ENCODE measurements at places on chromosomes 13 and 19. TPM values are rescaled to one million over a fixed set of nuclear protein-coding genes. Genes with fewer than 3 reads are reported as not detected.

DNA sequence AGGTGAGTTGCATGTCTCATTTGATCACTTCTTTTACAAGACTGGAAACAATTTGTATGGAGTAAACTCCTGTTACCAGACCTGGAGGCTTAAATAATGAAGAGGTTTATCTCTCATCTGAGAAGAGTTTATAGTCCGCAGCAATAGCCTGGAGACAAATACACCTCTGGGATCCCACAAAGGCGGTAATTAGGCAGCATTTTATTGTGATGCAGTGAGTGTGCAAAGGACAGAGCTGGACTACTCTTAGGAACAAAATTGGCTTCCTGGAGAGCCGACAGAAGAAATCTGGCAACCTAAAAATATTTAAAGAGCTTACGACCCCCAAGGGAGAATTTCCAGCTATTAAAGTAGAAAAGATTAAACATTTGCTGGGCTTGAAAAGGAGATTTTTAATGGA, 11.8 kb upstream of the KATNAL1 start:
- DNase-seq, result no peak

DNA sequence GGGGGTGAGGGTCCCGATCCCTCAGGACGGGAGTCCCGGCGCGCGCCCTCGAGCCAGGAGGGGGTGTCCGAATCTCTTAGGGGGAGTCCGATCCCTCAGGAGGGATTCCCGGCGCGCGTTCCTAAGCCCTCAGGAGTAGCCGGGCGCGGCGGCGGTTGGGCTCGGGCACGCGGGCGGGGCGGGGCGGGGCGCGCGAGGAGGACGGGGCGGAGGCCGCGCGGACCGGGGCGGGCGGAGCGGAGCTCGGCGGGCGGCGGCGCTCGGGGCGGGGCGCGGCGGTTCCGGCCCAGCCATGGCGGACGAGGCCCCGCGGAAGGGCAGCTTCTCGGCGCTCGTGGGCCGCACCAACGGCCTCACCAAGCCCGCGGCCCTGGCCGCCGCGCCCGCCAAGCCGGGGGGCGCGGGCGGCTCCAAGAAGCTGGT, at the start of gene CUL4A:
Gene CUL4A (plus strand): TSS at position 278 of the 423 bp plus-strand sequence. CDS start 15 bp downstream, at position 293.
- no peak for DNase-seq

SLITRK6 gene
- polyA plus RNA-seq, result 50.7 TPM

SRRM5 gene
- polyA plus RNA-seq, result 1.7 TPM

FSTL3 gene
- polyA plus RNA-seq, result 12.9 TPM

GRCh38 chr19:48784527-48784926, 26.3 kb downstream of the BCAT2 start:
- no peak for DNase-seq

COX6B2 gene
- polyA plus RNA-seq, result 0.33 TPM
